ENCODE measurements at places on chromosomes 1 and 21.

DNA sequence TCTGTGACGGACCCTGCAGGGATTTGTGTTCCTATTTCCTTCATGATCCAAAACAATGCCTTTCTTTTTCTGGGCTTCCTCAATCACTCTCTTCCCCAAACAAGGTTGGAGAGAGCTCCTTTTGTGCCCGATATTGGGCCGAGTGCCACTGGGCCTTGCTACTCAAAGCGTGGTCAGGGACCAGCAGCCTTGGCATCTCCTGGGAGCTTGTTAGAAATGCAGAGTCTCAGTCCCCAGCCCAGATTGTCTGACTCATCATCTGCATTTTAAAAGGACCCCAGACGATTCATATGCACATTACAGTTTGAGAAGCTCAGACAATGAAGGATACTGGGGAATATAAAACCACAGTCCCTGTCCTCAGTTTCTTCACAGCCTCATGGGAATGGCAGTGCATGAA, 19.9 kb downstream of the ADORA1 start:
- no peak for DNase-seq

- DNase-seq, result no peak
Observed at GRCh38 chr1:239816081-239816782, 275.5 kb upstream of the FMN2 start.

- no peak for DNase-seq
Observed at GRCh38 chr1:8580566-8580965, 236.9 kb downstream of the RERE start.

DNA sequence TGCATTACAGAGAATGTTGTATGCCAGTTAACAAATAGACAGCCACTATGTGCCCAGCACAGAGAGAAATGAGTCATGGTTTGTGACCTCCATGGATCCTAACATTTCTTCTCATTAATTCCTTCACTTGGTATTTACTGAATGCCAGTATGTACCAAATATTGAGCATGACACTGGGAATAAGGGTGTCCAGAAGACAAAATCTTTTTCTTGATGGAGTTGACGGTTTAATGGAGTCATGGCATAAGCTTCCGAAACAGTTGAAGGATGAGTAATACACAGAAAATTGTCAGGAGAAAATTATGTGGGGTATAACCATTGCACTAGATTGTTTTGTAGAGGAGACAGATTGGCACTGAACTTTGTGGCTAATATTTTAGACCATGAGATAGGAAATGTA, 36.9 kb downstream of the PTGFR start:
- DNase-seq, result no peak

DNA sequence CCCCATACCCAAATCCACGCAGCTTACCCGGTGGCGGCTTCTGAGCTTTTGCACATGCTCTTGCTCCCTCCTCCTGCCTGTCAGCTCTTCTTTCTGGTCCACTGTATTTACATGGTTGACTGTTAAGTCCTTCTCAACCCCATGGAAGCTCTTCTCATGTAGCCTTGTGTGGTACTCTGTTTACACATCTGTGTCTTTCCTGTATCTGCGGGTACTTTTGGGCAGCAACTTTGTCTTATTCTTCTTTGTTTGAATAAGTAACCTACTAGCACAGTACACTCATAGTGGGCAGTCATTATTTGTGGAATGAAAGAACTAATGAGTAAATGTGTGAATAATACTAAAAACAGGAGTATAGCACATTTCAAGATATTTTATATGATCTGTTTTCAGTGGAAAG, 88.5 kb upstream of the GPR88 start:
- no peak for DNase-seq

DNA sequence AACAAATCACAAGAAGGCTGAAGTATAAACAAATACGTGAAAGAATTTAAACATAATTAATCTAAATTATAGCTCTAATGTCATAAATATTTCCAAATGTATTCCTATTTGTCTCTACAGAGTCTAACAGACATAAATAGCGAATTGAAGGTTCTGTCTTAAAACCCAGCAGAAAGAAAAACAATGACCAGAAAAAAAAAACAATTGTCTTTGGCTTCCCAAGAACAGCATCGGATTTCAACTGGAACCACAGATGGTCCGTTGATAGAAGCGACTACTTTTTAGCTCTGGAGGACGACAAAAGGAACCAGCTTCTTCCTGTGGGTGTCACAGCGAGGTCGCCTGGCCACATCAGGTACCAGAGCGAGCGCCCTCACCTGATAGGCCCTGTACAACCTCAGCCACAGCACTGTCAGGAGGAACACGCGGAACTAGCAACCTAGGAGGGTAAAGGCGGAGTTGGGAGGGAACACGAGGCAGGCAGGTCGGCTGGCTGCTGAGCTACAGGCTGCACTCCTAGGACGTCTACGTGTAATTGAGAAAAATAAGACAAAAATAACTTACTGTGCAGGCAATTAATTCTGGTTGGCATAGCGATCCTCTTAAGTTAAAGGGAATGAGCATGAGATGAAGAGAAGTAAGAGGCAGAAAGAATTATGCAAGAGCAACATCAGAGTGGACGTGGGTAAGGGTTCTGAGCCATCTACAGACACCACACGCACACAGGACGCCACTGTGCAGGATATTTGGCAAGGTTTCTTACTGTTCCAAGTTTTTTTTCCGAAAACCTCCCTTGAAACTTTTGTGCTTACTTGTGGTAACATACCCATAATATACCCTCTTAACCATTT, 16.7 kb upstream of the PRDM15 start:
- no peak for DNase-seq

DNA sequence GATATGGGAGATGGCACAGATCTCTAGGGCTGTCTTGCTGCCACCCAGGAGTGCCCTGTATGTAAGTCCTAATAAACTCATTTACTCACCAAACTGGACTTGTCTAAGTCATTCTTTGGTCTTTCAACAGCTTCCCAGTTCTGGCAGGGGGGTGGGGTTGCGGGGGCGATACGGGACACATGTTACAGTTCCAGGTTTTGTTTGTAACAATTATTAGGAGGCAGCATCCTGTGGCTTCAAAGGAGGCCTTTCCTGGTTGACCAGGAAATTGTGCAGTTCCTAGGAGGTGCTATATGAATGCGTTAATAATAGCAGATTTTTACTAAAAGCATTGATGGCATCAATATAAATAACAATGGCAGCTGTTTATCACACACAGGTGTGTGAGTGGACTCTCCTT, 42.7 kb upstream of the TRIM45 start:
- DNase-seq, result no peak

GRCh38 chr1:116139592-116140134, 28.5 kb downstream of the MAB21L3 start:
- DNase-seq, result no peak

DNA sequence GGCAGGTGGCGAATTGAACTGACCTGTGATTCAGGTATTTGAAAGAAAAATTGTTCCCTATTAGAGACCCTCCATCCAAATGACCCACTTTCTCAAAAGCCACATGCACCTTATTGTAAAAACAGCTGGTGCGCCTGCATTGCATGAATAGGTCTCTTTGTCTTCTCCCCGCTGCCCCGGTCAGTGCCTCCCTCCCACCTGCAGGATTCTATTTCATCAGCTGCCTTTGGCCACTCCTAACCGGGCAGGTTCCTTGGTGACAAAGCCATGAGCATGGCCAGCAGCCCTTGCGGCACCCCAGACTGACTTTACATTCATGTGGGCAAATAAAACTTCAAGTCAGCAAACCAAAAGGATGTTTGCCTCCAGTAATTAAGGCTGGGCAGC, 6.4 kb downstream of the TMPRSS3 start:
- DNase-seq, result no peak

DNA sequence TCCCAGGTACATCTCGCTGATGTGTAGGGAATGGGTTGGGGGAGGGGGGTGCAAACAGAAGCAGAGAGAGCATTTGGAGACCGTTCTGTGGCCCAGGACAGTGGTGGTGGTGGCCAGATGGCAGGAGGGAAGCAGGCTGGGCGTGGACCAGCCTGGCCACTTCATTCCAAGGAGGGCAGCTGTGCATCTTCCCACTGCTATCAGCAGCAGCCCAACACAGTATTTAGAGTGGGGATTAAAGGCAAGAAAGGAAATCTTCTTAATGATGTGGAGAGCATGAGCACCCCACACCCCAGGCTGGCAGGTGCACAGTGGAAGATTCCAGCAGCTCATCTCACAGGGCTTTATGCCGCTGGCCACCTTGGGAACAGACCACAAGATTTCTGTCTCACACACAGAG, 198.7 kb downstream of the NPHP4 start:
- no peak for DNase-seq

DNA sequence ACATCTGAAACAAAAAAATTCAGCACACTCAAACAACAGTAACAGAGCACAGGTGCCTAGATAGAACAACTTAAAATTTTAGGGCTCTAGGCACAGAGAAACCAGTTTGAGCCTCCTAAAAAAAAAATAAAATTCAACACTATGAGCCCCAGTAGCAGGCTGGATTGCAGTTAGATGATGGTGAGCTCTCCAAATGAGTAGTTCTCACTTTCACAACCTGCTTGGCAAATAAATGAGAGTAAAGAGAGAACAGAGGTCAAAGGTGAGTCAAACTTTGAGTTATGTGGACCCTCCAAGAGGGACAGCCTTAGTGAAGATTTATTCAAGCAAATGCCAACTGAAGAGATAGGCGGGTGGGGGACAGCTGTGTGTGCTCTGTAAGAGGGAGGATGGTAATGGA, 3.6 kb downstream of the BEND5 start:
- no peak for DNase-seq

DNA sequence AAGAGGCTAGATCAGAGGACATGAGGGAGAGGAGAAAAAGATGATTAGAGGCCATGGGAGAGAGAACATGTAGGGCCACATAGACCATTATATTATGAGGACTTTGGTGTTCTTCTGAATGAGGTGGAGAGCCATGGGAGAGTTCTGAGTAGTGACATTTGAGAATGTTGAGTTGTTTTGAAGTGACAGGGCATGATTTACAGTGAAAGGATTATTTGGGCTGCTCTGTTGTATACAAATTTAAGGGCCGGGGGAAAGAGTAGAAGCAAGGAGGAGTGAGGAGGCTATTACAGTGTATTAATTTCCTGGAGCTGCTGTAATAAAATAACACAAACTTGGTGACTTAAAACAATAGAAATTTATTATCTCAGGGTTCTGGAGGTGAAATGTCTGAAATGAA, 102.5 kb upstream of the RGS4 start:
- DNase-seq, result no peak

DNA sequence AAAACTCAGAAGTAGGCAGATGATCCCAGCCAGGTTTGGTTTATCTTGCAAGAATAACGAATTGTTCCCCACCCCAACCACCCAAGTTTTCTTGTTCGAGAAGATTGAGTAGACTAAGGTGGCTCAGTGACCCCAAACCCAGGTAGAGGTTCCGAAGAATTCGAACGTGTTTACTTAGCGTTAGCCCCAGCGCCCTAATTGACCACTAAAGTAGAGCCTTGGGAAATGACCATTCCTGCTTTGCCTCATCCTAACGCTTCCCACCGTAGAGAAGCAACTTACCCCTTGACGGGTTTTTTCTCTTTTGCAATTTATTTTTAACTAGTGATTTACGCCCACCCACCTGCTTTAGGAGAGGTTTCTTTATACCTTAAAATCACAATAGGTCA, 870 bp downstream of the FBXO28 start:
- no peak for DNase-seq

- no peak for DNase-seq
Observed at GRCh38 chr1:80893115-80893514, 907.6 kb upstream of the ADGRL2 start.

GRCh38 chr1:229334269-229334668, 8.6 kb downstream of the CCSAP start:
- no peak for DNase-seq

- DNase-seq, result no peak
Observed at GRCh38 chr1:77655431-77655974, 27.0 kb downstream of the ZZZ3 start.

- no peak for DNase-seq
Observed at GRCh38 chr1:226993814-226994585, 53.9 kb downstream of the COQ8A start.

DNA sequence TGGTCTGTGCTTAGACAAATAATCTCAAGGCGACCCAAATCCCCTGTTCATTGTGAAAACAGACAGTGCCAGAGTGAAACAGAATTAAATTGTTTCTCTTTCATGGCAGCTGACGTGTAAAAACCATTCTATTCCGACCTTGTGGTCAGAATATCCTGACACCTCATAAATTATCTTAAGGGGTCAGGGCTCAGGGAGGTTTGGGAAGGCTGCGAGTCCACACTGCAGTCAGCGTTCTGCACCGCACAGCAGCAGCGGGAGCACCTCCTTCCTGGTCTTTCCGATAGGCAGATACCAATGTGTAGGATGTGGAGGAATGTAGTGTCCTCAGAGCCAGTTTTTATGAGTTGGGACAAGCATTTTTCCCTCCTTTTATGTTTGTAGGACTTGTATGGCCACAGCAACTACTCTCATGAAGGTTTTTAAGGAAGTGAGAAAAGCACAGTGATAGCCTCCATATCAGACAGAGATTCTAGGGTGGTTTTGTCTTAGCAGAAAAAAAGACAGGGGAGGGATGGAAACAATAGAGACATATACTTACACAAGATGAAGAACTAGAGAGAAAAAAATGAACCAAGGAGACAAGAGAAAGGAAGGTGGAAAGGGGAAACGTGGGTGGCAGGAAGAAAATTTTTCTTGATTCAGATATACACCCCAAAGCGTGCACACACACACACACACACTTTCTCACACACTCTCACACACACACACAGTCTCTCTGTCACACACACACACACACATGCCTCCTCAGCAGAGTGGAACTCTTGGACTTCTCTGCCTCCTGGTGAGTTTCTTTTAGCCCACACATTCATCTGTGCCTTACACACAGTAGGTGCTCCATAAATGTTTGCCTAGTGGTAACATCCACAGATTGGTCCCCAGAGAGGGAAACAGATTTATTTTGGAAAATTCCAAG, 68.6 kb downstream of the NTMT2 start:
- no peak for DNase-seq

- no peak for DNase-seq
Observed at GRCh38 chr1:192343344-192343743, 26.6 kb downstream of the RGS21 start.

DNA sequence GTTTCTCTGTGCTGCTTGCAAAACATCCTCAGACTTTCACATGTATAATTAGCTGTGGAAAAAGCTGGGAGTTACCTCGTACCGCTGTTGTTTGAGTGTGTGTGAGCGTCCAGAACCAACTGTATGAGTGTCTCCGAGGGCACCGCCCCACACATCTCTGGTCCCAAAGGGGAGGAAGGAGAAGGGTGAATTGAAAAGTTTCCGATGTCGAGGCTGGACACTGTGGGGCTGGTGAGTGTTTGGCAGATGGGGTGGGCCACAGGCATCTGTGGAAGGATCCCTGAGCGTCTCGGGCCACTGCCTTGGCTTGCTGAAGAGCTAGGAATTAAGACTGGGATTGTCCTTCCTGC, 1.2 kb downstream of the ATP2B4 start:
- no peak for DNase-seq

- no peak for DNase-seq
Observed at GRCh38 chr1:243477731-243478290, 222.0 kb downstream of the SDCCAG8 start.

- DNase-seq, result no peak
Observed at GRCh38 chr1:28862571-28863403, 50.8 kb downstream of the OPRD1 start.

GRCh38 chr1:41629571-41629970, 145.1 kb upstream of the EDN2 start:
- DNase-seq, result no peak

GRCh38 chr1:53658489-53659230, 80.3 kb downstream of the GLIS1 start:
- DNase-seq, result no peak

All from NCI-H1048 (cell line).